ENCODE measurements at places on chromosomes 13 and 19.

DNA sequence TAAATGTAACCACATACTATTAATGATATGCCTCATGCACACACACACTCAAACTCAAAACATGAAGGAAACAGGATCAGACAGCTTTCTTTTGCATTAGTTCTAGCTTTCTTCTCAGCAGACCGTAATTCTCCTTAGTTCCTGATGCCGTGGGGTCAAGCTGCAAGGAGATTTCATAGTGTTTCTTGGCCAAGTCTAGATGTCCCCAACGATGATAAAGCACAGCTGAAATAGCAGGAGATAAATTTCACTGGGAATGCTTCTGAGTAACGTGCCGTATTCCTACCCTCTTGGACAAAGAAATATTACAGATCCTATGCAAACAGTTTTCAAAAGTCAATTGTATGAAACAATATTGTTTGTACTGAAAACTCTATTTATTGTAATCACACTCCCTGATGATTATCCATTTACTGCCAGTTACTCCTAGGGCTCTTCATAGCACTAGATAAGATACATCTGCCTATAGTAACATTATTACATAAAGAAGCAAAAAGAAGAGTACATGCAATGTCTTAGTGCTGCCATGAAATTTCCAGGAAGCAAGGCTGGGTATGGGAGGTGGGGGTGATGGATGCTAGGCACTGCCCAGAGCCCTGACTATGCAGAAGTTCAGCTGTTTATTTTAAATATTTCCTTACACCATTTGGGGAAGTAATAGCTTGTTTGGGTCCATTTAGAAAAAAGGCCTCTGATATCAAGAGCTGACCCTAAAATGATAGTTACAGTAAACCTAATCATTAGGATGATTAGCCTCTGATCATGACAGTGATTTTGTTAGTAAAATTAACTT lies 16.5 kb upstream of the GGACT start:
- H3K4me3 ChIP-seq, result no peak overlapping the region
- no peak overlapping the region for H3K27ac ChIP-seq
- no peak for DNase-seq

DNA sequence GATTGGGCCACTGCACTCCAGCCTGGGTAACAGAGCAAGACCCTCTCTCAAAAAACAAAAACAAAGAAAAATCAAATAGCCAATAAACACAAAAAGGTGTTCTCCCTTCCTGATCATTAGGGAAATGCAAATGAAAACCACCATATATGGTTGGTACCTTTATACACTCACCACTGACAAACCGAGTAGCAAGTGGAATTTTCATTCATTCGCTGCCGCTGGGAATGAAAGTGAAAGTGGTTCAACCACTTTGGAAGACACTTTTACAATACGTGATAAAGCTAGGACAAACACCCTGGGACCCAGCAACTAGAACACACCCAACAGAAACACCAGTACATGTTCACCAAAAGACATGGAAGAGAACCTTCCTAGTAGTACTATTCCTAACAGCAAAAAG lies 21.0 kb downstream of the GRIK5 start:
- H3K4me3 ChIP-seq, result peak overlapping the region; percentile 16
- DNase-seq, result no peak
- no peaks in the 10 kb centered on the region for H3K36me3 ChIP-seq

DNA sequence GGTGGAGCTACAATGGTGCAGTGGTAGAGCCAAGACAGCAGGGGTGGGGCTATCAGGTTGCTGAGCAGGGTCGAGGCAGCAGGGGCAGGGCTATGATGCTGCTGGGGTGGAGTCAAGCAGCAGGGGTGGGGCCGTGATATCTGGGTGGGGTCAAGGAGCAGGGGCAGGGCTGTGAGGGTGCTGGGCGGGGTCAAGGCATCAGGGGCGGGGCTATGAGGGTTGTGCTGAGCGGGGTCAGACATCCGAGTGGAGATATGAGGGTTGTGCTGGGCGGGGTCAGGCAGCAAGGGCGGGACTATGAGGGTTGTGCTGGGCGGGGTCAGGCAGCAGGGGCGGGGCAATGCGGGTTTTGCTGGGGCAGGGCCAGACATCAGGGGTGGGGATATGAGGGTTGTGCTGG lies 14.7 kb downstream of the HCN2 start:
- no peak for DNase-seq
- H3K27ac ChIP-seq, result no peak overlapping the region
- H3K4me1 ChIP-seq, result peaks cover 2% of the 10 kb centered on the region
- H3K27me3 ChIP-seq, result no peaks in the 10 kb centered on the region
- H3K4me3 ChIP-seq, result no peak overlapping the region

GRCh38 chr13:72851678-72852014 lies 69.7 kb downstream of the PIBF1 start:
- H3K27ac ChIP-seq, result no peak overlapping the region
- peaks cover 1% of the 10 kb centered on the region for H3K4me1 ChIP-seq
- H3K36me3 ChIP-seq, result peaks cover 82% of the 10 kb centered on the region
- H3K27me3 ChIP-seq, result no peaks in the 10 kb centered on the region
- DNase-seq, result no peak

DNA sequence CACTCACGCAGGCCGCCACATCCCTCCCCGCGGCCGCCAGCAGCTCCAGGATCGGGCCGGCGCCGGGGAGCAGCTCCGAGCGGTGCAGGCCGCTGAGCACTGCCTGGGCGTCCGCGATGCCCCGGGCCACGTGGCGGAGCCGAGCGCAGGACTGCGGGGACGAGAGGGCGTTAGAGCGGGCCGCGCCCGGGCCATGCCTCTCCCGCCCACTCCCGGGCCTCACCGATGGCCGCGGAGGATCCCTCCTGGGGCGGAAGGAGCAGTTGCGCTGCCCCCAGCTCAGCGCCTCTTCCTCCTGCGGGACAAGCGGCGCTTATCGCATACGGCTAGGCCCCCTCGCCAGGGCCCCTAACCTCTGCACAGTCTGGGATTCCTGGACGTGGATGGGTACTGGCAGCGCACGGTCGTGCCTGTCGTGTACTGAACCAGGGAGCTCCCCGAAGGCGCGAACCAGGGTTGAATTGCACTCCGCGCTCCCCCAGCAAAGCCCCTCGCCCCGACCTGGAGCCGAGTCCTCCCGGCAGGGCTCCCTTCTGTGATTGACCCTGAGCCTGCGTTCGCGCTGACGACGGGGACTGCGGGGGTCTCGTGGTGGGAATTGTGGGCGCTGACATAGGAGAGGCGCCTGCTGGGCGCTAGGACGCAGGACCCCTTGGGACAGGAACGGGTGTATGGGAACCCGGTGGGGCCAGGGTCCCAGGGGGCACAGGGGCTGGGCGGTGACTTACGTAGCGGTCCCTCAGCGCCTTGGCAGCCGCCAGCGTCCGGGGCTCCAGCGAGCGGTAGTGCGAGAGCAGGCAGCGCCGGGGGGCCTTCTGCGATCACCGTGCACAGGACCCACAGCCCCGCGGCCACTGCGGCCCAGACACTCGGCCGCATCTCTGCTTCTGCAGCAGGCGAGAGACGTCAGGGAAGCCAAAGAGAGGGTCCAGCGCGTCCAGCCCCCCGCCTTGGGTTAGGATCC lies 673 bp downstream of the IFNL4 start:
- H3K36me3 ChIP-seq, result no peaks in the 10 kb centered on the region
- no peak overlapping the region for H3K27ac ChIP-seq
- peak; percentile 48 for DNase-seq
- H3K4me3 ChIP-seq, result no peak overlapping the region

GRCh38 chr19:54268936-54269335 lies 11.9 kb upstream of the LILRB5 start:
- H3K4me3 ChIP-seq, result no peak overlapping the region
- no peak overlapping the region for H3K27ac ChIP-seq
- no peak for DNase-seq
- H3K27me3 ChIP-seq, result peaks cover 54% of the 10 kb centered on the region
- H3K36me3 ChIP-seq, result no peaks in the 10 kb centered on the region

DNA sequence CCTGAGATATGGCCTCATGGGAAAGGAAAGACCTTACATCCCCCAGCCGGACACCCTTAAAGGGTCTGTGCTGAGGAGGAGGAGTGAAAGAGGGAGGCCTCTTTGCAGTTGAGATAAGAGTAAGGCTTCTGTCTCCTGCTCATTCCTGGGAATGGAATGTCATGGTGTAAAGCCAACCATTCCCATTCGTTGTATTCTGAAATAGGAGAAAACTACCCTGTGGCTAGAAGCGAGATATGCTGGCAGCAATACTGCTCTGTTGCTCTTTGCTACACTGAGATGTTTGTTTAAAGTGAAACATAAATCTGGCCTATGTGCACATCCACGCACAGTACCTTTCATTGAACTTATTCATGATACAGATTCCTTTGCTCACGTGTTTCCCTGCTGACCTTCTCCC lies 783 bp upstream of the ZNF587B start:
- no peak for DNase-seq
- peak overlapping the region; percentile 44 for H3K27ac ChIP-seq
- no peak overlapping the region for H3K4me3 ChIP-seq
- peaks cover 77% of the 10 kb centered on the region for H3K36me3 ChIP-seq
- H3K27me3 ChIP-seq, result no peaks in the 10 kb centered on the region

- H3K4me3 ChIP-seq, result no peak overlapping the region
- DNase-seq, result no peak
- H3K27me3 ChIP-seq, result peaks cover 15% of the 10 kb centered on the region
- H3K27ac ChIP-seq, result no peak overlapping the region
Observed at GRCh38 chr13:101514695-101515275, 62.3 kb downstream of the ITGBL1 start.

DNA sequence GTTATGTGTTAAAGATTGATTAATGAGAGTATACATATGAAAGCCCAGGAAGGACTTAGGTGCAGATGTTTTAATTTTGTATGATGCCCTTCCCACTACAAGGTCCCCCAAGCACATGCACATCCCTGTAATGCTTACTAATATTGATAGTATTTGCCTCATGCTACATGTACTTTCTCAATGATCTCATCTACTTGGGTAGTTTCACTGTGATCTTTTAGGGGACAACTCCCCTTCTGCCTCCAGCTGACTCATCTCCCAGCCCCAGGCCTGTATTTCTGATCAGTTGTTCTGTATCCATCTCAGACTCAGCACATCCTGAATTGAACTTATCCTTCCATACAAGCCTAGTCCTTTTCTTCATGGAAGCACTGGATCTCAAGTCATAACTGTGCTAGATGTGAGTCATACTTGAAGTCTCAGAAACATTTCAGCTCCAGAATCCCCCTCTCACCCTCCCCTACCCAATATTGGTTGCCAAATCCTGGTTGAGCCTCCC lies 49.4 kb upstream of the INTS6 start:
- H3K4me3 ChIP-seq, result no peak overlapping the region
- peak overlapping the region; percentile 77 for H3K27ac ChIP-seq
- H3K36me3 ChIP-seq, result no peaks in the 10 kb centered on the region
- no peaks in the 10 kb centered on the region for H3K27me3 ChIP-seq

DNA sequence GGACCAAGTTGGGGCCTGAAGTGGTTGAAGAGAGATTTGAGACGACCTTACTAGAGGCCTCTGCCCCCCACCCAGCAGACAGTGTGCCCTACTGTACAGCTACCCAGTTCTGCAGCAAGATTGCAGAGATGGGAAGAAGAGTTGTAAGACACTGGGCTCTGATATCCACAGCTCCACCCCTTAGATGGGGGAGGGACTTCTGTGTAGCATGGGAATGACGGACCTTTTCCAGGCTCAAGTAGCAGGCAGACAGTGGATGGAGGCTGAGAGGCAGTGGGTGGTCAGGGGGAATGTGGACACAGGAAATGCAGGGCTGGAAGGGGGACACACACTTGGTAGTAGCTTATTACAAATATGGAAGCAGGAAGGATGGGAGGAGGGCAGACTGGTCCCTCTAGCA lies 13.0 kb downstream of the LRFN3 start:
- H3K27me3 ChIP-seq, result no peaks in the 10 kb centered on the region
- H3K4me1 ChIP-seq, result peaks cover 35% of the 10 kb centered on the region
- no peak for DNase-seq
- no peak overlapping the region for H3K4me3 ChIP-seq

DNA sequence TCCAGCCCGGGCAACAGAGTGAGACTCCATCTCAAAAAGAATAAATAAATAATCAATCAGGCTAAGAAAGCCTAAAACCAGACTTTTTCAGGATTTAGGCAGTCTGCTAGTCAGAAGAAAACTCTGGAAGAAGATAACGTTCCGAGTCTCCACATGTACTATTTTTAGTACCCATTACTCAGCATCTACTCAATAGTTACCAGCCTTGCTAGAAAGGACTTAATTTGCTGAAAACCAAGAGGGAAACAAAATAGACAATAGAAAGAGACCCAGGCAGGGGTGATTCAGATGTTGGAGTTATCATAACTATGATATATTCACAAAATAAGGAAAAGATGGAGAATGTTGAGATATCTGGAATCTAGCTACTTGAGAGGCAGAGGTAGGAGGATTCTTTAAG lies 3.6 kb upstream of the LIN7B start:
- peaks cover 22% of the 10 kb centered on the region for H3K4me1 ChIP-seq
- no peak overlapping the region for H3K4me3 ChIP-seq
- H3K27me3 ChIP-seq, result no peaks in the 10 kb centered on the region

DNA sequence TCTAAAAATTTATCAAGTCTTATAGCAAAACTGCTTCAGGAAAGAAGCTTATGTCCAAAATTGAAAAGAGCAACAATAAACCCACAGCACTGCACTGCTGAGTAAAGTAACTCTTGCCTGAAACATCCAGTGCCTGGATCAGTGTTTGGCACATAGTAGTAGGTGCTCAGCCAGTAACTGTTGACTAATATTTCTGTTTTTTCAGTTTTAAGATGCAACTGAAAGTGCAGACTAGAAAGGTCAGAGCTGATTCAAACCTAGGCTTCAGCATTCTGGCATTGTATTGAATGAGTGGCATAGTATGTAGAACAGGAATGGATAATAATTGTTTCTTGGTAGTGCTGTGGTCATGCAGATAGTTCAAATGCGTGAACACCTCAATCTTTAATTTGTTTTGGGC lies 67.6 kb downstream of the UBL3 start:
- DNase-seq, result no peak
- peak overlapping the region; percentile 86 for H3K27ac ChIP-seq
- H3K36me3 ChIP-seq, result no peaks in the 10 kb centered on the region
- no peaks in the 10 kb centered on the region for H3K27me3 ChIP-seq
- no peak overlapping the region for H3K4me3 ChIP-seq

GRCh38 chr13:32426191-32426989 lies 1.5 kb downstream of the N4BP2L1 start:
- H3K4me3 ChIP-seq, result peak overlapping the region; percentile 86
- H3K4me1 ChIP-seq, result peaks cover 45% of the 10 kb centered on the region
- H3K36me3 ChIP-seq, result peaks cover 51% of the 10 kb centered on the region
- DNase-seq, result peak; percentile 68
- peak overlapping the region; percentile 95 for H3K27ac ChIP-seq
- H3K27me3 ChIP-seq, result no peaks in the 10 kb centered on the region

DNA sequence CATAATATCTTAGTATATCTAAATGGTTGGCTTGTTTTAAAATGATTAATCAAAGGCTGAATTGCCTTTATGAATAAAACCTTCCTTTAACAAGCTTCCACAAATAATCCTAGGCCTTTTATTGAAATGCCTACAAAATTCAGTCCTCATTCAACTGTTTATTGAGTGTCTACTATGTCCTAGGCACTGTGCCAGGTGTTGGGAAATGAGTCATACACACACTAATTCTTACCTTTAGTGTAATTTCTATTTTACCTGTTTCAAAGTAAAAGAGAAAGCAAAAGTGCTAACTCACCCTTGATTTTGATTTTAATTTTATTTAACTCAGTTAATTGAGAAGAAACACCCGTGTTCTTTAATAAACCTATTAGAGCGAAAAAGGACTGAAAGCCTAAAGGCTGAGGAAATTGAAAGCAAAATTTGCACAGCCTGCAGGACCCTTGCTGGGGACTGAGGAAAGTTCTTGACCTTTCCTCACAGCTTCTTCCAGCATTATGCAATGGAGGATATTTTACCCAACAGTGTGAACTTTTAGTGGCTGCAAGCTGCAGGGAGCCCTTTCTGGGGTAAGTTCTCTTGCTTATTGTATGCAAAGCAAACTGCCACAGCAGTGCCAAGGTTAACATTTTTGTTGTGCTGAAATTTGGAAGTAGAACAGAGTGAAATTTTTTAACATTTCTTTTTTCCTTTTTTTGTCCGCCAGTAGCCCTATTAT lies 83.1 kb downstream of the B3GLCT start:
- no peaks in the 10 kb centered on the region for H3K4me1 ChIP-seq
- no peaks in the 10 kb centered on the region for H3K27me3 ChIP-seq
- H3K4me3 ChIP-seq, result no peak overlapping the region
- no peak for DNase-seq
